Mucosa of gallbladder (tissue), 1 donor: ENCODE measurements at places on chromosomes 1 and 21.

DNA sequence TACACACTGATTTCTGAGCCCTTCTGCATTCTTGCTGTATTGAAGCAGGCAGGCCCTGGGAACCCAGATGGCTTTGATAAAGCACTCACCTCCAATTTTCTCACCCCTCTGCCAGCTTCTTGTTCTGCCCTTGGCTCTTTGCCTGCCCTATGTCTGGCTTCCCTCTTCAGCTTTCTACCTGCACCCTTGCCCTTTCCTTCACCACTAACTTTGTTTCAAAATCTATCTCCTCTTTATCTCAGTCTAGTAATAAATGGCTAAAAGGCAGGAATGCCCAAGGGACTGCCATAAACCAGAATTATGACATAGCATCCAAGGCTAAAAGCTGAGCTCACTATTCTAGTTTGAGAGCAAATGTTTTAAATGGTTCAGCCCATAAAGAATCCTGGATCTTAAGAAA is 178.7 kb downstream of the TNR start:
- DNase-seq, result no peak

DNA sequence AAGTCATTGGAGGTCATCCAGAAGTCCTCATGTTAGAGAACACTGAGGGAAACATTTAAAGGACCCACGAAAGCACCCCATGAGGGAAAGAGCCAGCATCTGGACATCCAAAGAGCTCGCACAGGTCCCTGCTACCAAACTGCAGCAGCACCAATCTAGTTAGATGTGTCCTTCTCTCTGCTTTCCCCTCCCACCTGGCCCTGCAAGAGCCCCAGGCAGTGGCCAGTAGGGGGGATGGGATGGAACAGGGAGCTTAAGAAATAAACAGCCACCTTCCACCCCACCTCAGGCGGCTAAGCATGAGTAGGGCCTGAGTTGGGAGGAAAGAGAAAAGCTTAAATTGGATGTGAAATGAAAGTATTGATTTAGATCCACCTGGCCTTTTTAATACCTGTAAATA is 175.9 kb upstream of the KCND3 start:
- DNase-seq, result no peak

DNA sequence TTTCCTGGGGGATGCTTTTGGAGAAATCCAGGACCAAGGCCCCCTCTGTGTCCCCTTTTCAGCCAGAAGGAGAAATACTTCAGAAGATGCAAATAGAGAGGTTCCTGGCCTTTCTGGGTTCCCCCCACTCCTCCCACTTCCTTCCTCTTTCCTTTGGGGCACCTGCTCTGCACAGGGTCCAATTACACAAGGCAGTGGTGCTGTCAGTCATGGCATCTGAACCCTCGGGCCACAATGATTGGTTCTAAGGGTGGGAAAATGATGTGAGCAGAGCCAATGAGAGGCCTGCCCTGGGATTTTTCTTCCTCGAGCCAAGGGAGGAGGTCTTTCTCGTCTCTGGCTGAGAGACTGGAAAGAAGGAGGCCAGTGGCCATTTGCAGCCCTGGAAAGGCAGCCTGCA is 282.2 kb downstream of the NPHP4 start:
- DNase-seq, result no peak

DNA sequence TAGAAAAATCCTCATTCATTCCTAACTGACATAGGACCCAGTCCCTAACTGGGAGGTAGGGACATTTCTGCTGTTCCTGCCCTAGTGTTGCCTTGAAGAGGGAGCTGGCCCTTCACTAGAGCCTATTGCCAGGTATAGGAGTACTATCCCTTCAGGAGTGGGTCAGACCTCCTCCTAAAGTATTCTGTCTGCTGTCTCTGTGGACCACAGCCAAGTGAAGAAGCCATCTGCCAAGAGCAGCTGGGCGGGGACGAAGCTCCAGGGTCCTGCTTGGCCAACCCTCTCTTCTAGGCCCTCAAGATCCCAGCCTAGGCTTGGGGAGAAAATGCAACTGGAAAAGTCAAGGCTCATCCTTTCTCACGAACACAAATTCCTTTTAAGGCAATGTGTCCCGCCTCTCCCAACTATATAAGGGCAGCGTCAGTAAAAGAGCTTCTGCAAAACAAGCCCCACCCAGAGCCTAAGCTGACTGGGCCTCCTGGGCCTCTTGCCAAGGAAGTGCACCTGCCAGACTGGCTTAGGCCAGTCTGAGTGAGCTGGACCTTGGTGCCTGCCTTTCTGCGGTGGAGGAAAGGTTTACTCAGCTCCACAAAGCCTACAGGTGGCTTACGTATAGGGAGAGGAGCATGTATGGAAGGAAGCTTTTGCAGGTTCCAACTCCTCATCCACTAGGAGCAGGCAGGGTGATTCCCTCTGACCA is 638 bp upstream of the TUFT1 start:
- DNase-seq, result peak; percentile 93

DNA sequence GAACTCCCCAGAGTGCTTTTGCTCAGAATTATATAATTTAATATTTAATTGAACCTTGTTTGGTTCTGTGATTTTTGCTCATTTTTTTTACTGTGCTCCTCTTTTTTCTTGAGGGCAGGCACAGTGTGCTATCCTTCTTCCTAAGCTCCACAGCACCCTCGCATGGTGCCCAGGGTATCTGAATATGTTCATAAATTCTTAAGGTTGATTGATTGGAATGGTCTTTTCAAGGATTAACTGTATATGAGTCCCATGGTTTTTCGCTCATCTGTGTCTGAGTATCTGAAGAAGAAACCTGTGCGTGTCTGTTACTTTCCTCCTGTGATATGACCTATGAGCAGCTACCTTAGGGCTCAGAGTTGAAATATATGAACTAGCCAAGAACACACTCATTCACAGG is 393.7 kb downstream of the HLX start:
- no peak for DNase-seq

- DNase-seq, result no peak
These were observed 12.3 kb downstream of the CHIT1 start for GRCh38 chr1:203217139-203217655.

DNA sequence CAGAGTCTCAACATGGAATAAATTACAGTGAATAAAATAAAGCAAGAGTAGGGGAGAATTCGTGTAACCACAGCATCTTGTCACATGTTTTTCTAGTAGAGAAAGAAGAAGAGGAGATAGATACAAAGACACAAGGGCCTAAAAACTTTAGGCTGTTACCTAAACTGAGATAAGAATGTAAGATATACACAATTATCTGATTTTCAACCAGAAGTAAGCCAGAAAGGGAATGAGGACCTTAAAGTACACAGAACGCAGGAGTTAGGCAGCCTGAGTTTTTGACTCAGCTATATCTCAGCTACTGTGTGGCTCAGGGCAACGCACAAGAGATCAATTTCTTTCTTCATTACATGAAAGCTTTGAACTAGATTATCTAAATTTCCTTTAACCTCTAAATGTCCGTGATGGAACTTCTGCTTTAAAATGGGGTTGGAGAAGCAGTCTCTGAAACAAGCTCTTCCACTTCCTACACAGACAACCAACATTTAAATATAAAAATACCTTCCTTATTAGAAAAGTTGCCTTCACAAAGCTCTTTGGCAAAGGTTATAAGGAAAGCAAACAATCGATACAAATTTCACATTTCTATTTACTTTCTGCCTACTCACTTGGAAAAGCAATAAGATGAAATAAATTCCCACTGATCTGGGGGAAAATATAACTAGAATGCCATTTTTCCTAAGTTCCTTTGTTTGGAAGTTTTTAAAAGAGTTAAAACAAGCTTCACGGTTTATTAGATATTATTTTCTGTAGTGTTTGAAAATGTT is 5.2 kb upstream of the RGS13 start:
- no peak for DNase-seq
